RPMI7951 (cell line): ENCODE measurements at places on chromosomes 11 and 22.

DNA sequence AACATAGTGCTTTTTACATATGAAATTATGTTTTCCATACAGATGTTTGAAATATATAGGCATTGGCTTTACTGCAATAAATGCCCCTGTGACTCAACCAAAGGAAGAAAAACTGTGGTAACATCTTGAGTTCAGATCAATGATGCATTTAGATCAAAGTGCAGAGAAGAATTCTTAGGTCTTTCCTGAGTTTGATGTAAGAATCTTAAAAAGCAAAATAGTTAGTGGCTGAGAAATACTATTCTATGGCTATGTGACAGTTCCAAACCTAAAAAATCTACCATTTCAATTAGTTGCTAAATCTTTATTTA lies 93.7 kb downstream of the SOX6 start:
- no peak for DNase-seq

DNA sequence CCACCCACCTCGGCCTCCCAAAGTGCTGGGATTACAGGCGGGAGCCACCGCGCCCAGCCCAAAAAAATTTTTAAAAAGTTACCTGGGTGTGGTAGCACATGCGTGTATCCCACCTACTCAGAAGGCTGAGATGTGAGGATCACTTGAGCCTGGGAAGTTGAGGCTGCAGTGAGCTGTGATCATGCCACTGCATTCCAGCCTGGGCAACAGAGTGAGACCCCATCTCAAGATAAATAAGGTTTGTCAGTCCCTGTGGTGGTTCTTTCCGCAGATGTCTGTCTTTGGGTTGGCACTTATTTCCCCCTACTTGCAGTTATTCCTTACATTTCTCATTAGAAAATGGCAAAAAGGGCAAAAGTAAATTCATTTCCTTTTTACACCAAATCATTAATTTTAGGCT lies 8.0 kb downstream of the MARK2 start:
- DNase-seq = no peak

DNA sequence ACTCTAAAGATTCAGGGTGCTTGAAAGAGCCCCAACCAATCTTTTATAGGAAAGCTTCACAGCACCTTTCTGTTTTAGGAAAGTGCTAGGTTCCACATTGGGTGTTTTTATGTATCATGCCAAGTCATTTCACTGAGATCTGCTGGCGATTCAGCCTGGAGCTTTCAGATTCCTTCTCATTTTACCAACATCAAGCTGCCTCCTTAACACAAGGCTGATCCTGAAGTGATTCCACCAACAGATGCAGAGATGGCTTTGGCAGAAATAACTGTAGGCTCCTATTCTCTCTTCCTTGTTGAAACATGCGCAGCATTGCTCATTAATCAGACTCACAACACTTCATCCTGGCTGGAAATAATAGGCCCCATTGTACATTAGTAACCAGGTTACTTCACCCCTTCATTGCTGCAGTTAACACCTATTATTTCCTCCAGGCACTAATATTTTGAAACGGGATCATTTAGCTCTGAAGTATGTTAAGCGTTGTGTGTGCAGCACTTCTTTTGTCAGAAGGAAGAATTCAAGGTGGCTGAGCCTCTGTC lies 89.0 kb downstream of the OPCML start:
- no peak for DNase-seq

DNA sequence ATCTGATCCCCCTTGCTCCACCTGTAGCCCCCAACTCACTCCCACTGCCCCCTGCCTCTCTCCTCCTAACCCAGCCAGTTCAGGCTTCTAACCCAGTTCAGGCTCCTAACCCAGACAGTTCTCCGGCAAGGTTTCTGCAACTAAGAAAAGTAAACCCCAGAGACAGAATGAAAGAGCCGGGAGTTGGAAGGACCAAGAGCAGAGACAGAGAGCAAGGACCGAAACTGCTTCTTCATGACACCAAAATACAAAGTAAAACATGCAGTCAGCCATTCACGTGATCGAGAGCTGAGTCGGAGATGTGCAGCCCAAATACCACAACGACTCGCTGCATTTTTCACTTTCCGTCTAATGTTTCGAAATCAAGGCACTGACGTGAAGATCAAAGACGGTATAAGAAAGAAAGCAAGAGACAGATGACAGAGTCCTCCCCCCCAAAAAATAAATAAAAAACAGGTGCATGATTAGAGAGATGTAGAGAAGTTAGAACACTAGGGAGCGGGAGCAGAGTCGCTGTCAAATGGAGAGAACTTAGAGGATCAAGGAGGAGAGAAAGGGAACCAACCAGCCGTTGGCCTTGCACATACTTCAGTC lies 884 bp downstream of the IL10RA start:
- DNase-seq = no peak

- DNase-seq = no peak
Observed at GRCh38 chr11:102377891-102378290, 30.9 kb downstream of the BIRC2 start.

GRCh38 chr22:22955276-22955798 lies 67.7 kb downstream of the IGLL5 start:
- no peak for DNase-seq

GRCh38 chr11:93775289-93775688 lies 8.8 kb upstream of the MED17 start:
- DNase-seq = peak; percentile 13

- DNase-seq = peak; percentile 4
Observed at GRCh38 chr11:41306431-41306830, 153.0 kb downstream of the LRRC4C start.

GRCh38 chr11:119905162-119905561 lies 176.2 kb upstream of the NECTIN1 start:
- no peak for DNase-seq

DNA sequence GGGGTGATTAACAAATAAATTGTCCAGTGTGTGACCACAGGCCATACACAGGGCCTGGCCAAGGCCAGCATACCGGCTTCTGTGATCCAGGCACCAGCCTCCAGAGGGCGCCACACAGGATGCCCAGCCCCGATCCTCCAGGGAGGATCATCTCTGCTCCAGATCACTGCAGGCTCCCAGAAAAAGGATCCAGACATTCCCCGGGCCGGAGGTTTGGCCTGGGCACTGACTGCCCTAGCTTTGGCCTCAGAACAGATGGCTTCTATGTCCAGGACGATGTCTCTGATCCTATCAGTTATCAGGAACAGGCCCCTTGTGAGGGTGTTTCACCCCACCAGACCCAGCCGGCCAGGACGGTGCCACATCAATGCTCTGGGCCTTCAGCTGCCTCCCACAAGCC lies 74.5 kb upstream of the LMO1 start:
- no peak for DNase-seq

GRCh38 chr11:116169776-116170175 lies 603.0 kb downstream of the BUD13 start:
- DNase-seq = no peak

DNA sequence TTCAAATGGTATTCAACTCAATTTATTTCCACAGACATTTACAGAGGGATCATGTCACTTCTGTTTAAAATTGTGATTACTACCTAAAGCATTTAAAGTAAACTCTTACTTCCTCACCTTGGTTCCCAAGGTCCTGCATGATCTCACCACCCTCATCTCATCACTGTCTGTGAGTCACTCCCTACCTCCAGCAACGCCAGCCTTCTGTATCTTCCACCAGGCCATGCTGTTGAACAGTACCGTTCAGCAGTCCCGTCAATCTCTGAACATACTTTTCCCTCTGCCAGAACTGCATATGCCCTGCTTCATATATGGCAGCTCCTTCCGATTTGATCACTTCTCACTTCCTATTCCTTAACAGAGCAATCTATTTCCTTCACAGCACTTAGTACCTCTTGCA lies 2.0 kb downstream of the FBXO3 start:
- DNase-seq = no peak

DNA sequence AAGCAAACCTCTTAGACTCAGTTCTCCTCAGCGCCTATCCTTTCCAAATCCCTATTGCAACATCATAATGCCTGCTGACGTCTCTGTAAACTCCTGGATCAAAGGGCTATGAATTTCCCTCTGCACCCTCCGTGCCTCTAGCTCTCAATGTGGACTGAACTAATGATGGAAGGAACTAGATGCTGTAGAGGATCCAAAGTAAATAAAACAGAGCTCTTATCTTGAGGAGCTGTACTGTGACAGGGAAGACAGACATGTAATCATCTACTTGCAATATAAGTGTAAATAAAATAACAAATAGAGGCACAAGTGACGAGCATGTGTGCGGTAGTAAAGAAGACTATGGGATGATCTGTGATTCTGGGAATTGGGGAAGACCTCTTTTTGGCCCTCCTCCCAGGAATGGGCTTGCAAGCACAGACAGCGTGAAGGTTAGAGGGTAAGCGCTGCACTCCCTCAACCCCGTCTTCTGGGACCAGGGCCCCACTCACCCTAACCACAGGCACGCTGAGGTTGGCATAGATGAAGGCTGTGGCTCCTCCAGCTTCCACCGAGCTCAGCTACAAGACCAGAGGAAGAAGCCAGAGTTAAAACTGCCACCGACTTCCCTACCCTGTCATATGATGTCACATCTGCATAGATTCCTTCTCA lies 42.2 kb downstream of the P4HA3 start:
- DNase-seq = peak; percentile 52

- peak; percentile 72 for DNase-seq
Observed at GRCh38 chr11:43845816-43846215, 34.8 kb upstream of the ALKBH3 start.

- no peak for DNase-seq
Observed at GRCh38 chr11:77167111-77167626, 39.1 kb downstream of the MYO7A start.

- DNase-seq = peak; percentile 82
Observed at GRCh38 chr11:35787013-35787504, 124.5 kb downstream of the TRIM44 start.

GRCh38 chr11:60899046-60899936 lies 7.1 kb downstream of the PRPF19 start:
- peak; percentile 63 for DNase-seq

DNA sequence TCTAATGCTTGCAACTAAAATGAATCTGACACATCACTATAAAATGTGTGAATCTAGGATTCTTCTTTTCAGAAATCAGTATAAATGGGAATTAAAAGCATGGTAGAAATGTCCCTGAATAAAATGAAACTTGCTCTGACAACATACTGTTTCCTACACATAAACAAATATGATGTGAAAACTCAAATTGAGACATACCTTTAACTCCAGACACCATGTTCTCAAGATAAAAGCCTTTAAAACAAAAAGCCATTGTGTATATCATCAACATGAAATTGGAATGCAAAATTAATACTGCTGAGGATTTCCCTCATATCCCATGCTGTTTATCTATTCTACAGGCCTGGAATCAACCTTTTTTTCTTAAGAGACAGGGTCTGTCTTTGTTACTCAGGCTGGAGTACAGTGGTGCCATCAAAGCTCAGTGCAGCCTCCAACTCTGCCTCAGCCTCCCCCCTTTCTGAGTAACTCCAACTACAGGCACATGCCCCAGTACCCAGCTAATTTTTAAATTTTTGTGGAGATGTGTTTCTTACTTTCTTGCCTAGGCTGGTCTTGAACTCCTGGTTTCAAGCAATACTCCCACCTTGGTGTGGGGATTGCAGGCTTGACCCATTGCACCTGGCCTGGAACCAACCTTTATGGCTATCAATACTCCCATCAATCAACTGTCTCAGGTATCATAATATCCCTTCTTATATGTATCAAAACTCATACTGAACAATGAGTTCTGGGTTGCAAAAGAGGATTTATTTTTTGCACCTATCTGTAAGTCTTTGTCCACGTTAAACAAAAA lies 6.7 kb downstream of the TAF1D start:
- DNase-seq = no peak

GRCh38 chr11:69370984-69371709 lies 77.2 kb downstream of the MYEOV start:
- no peak for DNase-seq

- no peak for DNase-seq
Observed at GRCh38 chr22:41827671-41828070, 5.2 kb upstream of the SREBF2 start.

DNA sequence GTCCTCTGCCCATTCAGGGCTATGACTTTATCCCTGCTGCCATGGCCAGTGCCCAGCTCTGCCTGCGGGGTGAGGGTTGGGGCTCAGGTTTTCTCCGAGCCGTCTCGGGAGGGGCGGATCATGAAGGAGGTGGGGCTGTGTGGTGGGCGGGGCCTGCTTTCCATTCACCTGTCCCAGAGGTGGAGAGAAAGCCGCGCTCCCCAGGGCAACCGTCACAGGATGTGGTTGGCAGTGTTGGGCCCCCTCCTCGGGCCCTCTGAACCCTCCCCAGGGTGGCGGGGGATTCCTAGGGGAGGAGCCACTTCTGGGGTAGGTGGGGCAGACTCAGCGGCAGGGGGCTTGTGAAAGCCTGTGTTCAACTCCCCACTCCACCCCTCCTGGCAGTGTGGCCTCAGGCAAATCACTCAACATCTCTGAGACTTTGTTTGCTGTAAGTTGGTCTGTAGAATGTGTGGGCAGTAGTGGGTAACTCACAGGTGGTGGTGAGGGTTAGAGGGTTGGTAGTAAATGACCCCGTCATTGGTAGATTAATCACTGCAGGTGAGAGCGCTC lies 50.3 kb downstream of the CD6 start:
- DNase-seq = no peak

DNA sequence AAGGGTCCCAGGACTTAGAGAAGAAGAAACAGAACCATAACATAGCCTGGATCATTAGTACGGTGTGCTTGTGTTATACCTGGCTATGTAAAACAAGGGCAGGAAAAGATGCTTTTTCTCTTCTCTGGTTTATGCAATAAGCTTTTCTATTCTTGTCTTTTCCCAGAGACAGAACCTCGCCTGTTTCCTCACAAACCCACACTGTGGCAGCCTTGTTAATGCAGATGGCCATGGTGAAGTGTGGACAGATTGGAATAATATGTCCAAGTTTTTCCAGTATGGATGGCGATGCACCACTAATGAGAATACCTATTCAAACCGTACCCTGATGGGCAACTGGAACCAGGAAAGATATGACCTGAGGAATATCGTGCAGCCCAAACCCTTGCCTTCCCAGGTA lies 2.9 kb downstream of the CFAP68 start:
- DNase-seq = no peak

DNA sequence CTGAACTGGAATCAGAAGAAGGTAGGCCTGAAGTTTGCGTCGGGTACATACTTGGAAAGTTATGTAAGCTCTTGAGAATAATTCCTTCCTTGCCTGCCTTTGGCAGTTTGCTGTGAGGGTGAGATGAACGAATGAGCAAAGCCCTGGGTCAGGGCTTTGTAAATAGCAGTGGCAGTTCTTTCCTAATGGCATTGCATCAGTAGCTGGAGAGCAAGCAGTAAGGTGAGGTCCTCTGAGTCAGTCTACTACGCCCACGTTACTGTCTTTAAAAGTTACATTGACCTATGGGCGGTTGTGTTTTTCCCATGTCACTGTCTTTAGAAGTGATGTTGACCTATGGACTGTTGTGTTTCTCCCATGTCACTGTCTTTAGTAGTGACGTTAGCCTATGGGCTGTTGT lies 179.1 kb upstream of the E2F8 start:
- DNase-seq = no peak
